ENCODE measurements at places on chromosomes 5 and 9.

DNA sequence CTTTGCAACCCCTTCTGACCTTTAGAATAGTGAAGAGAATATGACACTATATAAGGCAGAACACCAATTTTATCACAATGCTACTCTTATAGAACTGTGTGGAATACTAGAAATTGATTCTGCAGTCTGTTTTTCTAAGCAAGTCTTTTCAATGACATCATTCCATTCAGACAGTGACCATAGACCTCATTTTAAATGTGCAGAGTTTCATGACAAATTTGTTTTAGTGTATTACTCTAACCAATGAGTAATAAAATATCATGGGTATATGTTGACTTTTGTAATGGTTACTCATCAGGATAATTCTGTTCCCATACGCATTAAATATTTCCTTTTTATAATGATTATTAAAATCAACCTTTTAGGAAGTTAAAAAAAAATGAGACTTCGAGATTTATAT is 219.9 kb downstream of the COX7C start:
- DNase-seq: no peak

DNA sequence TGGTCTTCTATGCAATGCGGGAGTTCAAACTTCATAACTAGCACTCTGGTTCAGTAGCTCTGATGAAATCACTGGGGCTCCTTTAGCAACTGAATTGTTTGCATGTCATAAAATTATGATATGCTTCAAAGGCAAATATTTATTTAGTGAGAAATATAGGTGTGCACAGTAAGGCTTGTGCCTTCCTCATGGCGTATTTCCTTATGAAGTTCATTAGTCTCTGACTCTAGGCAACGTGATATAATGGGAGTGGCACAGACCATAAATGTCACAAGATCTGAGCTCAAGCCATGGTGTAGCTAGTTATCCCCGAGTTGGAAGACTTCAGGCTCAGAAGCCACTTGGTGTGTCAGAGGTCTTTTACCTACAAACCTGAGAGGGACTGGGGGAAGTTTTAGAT is 35.5 kb downstream of the PIP5K1B start:
- no peak for DNase-seq

DNA sequence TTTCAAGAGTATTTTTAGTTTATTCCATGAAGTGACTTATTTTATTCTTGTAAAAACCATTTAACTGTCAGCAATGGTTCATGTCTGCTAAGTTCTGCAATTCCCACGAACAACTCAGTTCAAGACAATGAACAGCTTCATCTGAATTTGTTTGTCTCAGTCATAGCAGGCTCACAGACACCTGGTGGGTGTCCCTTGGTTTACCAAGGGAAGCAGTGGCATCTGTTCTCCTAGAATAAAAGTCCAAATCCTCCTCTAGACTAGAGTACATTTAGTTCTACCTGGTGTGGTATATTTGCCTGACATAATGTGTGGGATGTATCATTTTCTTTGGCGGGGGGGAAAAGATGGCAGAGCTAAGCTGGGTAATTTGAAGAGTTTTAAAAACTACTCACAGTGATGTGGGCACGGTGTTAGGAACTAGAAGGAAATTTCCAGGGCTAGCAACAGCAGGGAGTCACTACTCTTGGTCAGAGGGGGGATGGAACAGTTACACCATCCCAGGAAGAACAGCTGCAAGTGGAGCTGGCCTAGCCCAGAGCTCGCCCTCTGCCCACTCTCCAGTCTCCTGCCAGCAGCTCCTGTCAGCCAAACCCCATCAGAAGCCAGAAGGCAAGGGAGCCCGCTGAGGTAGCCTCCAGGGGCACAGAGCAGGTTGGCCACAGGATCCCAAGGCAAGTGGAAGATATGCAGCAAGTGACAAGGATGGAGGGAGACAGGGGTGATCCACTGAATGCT is 100.3 kb downstream of the PJA2 start:
- DNase-seq: no peak

GRCh38 chr5:174189654-174190541 is 144.4 kb downstream of the NSG2 start:
- DNase-seq: no peak

DNA sequence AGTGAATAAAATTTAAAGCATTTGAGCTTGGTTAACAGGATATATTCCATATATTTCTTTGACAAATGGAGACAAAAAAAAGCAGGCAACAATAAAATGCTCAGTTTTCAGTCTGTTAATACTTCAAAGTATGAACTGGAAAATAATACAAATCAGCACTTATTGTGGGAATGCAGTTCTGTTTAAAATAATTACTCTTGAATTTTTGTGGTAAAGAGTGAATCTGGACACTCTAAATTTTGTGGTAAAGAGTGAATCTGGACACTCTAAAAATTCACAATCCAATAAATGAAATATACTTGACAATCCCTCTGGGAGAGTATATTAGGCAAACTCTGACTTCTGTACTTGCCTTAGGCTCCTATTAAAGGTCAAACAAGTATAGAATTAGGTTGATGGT is 141.9 kb upstream of the RASA1 start:
- no peak for DNase-seq

GRCh38 chr5:140169410-140169809 is 5.6 kb upstream of the CYSTM1 start:
- no peak for DNase-seq

DNA sequence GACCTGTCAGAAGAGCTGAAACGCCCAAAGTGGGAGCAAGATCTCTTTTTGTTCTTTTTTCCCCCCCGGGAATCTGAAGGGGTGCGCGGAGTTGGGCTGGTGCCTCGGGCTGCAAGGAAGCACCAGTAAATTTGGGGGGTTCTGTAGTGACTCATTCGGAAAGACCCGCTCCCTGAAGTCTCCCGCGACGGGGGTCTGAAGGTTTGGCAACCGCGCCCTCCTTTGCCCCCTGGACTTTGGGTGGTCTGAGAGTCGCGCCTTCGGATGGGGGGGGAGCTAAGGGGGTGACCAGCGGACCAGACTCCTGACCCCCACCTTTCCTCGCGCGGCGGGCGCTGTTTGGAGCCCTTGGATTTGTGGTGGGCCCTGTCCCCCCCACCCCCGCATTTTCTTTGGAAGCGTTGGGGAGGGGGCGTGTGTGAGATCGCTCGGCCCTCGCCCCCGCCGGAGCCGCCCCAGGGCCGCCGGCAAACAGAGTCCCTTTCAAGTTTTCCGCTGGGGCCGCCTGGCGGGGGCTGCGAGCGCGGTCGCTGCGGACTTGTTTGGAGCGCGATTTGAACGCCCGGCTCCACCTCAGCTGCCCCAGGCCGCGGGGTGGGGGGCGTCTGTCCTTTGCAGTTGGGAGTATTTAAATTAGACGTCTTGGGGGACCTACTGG is 2.0 kb downstream of the CXXC5 start:
- peak; percentile 52 for DNase-seq

- DNase-seq: no peak
These were observed 56.5 kb upstream of the RNF38 start for GRCh38 chr9:36456480-36457065.

- DNase-seq: no peak
These were observed 138.3 kb downstream of the TMEM161B start for GRCh38 chr5:88130211-88130815.

DNA sequence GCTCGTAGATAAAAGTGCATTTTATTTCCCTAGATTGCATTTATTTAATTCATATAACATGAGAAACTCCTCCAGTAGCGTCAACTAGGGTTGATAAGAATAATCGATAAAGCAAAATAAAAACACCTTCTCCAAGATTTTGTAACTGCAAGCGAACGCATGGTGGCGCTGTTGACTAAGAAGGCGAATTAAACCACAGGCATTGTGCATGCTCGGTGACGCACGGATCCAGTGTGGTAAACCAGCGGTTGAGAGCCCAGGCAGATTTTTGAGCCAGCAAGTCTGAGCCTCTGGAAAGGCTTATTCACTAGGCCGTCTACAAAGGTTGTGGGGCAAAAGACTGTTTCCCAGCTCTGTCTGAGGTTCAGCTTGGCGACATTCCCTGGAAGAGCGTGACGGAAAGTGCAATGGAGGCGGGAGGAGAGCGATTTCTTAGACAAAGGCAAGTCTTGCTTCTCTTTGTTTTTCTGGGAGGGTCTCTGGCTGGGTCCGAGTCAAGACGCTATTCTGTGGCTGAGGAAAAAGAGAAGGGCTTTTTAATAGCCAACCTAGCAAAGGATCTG is at the start of gene PCDHB3:
TSS of gene PCDHB3 (plus strand) at position 231 of the 563 bp plus-strand sequence. CDS start at position 408, 177 bp downstream.
- DNase-seq: no peak

GRCh38 chr5:135032999-135033861 is 798 bp downstream of the PITX1 start:
- DNase-seq: no peak

DNA sequence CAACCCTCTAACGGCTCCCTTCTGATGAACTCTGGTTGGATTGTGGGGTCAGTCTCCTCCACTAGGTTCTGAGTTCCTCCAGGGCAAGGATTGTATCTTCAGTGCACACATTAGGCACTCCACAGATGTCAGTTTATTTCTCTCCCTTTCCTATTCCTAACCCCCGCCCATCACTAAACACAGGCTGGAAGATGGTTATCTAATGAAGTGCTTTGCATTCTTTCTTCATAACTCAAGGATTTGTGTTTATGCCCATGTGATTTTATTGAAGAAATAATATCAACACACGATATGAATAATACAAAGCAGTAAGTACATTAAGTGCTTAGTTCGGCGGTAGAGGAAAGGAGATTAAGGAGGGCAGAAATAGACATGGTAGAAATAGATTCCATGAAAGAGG is 4.4 kb upstream of the CREBRF start:
- DNase-seq: no peak

- no peak for DNase-seq
These were observed 252.8 kb downstream of the CAAP1 start for GRCh38 chr9:26639761-26640160.

- no peak for DNase-seq
These were observed 560.0 kb downstream of the BNC2 start for GRCh38 chr9:16310278-16311110.

DNA sequence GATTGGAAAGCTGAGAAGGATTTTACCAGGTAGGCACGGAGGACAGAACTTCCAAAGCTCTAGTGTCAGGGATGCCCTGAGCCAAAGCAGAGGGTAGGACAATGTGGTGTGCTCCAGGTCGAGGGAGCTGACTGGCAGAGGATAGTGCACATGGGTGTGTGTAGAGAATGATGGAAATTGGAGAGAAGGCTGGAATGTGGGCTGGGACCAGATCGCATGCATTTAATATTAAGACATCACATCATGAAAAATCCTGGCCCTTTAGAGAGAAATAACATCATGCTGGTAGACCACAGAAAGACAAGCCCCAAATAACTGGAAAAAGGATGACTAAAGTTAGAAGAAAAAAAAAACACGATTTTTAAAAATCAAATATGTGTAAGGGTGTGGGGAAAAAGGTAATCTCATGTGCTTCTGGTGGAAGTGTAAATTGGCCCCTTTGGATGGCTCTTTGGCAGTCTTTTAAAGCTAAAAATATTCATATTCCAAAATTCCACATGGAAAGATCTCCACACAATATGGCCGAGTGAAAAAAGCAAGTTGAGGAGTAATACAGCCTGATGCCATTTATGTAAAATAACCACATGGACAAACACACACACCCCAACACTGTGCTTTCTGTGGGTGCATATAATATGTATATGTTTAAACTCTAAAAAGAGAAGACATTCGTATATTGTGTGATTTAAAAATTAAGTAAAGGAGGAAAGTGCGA is 67.0 kb upstream of the TGFBR1 start:
- no peak for DNase-seq

GRCh38 chr5:175392236-175392635 is 51.7 kb downstream of the DRD1 start:
- no peak for DNase-seq
